ENCODE measurements at places on chromosomes 12 and 14.

DNA sequence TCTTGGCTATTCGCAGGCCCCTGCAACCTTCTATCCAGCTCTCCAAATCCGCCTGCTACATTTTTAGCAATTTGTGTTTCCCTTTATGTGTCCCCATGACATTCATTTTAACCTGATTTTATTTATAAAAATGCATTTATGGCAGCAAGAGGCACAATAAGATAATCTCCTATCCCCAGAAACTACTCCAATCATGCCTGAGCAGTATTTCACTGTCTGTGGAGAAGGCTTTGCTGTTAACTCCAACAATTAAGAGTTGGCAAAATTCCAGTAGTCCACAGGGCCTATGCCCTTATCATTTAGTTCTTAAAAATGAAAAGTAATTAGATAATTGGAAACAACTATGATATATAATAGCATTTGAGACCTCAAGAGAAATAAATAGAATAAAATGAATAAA, 462.4 kb downstream of the TRHDE start:
- no peak for DNase-seq

- DNase-seq = no peak
Observed at GRCh38 chr12:20453756-20454310, 85.5 kb downstream of the PDE3A start.

DNA sequence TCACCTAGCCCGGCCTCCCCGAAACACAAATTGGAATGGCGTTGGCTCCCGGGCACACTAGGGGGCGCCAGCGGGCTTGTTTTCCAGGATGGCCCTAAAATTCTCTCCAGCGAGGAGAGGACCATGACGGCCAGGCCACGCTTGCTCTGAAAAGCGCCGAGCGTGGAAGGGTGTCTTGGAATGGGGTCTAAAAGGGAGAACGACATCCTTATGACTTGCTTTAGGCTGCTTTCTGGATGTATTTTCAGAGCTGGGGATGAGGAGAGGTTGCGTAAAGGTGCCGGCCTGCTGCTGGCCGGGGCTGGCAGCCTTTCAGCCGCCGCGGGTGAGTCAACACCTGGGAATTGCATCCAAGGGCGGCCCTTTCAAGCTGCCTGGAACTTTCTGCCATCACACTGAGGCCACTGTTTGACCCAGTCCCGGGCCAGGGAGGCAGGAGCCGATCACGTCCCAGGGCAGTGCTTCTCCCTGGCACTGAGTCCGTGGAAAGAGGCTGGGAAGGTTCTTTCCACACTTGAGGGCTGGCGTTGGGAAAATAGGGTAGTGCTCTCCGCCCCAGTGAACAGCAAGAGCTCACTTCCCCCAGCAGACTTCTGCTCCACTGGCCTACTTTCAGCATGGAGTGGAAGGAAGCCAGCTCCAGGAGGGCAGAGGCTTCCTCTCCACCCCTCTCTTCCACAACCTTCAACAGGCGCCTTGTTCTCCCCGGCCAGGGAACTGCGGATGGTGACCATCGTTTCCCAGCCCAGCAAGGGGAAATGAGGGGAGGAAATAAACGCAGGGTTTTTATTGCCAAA, 216.2 kb downstream of the TTC8 start:
- peak; percentile 81 for DNase-seq

DNA sequence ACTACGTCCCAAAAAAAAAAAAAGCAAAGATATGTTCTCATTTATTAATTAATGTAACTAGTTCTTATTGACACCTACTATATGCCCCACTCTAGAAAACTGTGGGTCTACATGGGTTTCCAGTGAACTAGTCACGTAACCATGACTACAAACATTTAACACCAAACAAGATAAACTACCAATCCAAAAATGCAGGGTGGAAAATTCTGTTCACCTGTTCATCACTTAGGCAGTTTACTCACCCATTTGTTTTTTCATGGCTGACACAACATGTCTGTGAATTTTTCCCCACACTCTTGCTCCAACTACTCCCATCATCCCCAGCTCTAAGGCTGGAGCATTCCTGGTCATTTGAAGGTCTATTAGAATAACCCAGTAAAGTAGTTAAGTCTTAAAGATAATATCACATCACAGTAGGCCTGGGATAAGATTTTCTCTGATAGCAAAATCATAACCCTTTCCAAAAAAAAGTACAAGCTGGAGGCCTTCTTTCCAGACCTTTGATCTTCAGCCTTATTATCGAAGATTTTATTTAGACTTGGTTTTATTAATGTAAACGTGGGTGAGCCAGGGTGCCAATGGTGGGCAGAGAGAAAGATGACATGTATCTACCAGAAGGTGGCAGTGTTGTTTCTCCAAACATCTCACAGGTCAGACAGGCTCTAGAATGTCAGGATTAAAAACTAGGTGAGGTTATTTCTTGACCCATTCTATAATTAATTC, 61.6 kb upstream of the DAAM1 start:
- DNase-seq = no peak

- no peak for DNase-seq
Observed at GRCh38 chr12:83114966-83115365, 428.3 kb downstream of the TMTC2 start.

GRCh38 chr12:64203775-64204174, 18.3 kb downstream of the KICS2 start:
- DNase-seq = no peak

- DNase-seq = no peak
Observed at GRCh38 chr14:55758796-55759195, 178.8 kb downstream of the KTN1 start.

DNA sequence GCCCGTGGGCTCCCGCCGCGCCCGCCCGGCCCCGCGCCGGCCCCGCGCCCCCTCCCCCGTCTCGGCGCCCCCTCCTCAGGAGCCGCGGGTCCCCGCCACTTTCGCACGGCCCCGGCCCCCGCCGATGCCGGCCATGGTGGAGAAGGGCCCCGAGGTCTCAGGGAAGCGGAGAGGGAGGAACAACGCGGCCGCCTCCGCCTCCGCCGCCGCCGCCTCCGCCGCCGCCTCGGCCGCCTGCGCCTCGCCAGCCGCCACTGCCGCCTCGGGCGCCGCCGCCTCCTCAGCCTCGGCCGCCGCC, 263 bp downstream of the RCOR1 start:
- no peak for DNase-seq

- no peak for DNase-seq
Observed at GRCh38 chr12:58873496-58873895, 46.8 kb downstream of the LRIG3 start.

DNA sequence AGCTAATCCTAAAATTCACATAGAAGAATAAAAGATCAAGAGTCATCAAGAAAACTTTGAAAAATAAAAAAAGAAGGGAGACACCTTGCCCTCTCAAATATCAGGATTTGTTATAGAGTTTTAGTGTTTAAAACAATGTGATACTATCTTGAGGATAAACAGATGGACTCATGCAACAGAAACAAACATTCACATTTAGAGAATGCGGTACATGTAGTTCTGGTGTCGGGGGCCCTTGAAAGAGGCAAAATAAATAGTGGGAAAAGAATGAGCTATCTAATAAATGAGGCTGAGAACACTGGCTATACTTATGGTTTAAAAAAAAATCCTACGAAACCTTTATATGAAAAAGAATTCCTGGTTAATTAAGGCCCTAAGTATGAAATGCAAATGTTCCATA, 127.7 kb downstream of the LLPH start:
- DNase-seq = no peak

- no peak for DNase-seq
Observed at GRCh38 chr12:7907009-7907408, 29.0 kb downstream of the SLC2A3 start.

- DNase-seq = no peak
Observed at GRCh38 chr12:30979371-30980259, 53.1 kb downstream of the TSPAN11 start.

GRCh38 chr12:52010152-52010622, 3.4 kb downstream of the TAMALIN start:
- no peak for DNase-seq

GRCh38 chr12:6899837-6900519, 4.6 kb upstream of the LRRC23 start:
- DNase-seq = no peak

DNA sequence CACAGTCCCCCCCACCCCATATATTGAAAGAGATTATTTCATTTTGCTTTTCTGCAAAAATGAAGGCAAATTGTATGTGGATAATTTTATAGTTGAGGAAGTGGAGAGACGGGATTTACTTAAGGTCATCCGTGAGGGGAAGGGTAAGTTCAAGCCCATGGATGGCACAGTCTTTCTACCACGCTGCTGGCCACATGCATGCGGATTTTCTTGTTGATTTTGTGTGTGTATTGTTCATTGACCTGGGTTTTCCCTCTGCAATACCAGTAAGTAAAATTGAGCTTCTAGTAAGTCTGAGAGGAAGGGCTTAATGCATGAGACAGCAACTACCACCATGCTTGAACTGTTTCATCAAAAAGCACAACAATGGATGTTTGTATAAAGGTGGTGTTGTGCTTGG, 35.1 kb downstream of the ACACB start:
- DNase-seq = no peak

DNA sequence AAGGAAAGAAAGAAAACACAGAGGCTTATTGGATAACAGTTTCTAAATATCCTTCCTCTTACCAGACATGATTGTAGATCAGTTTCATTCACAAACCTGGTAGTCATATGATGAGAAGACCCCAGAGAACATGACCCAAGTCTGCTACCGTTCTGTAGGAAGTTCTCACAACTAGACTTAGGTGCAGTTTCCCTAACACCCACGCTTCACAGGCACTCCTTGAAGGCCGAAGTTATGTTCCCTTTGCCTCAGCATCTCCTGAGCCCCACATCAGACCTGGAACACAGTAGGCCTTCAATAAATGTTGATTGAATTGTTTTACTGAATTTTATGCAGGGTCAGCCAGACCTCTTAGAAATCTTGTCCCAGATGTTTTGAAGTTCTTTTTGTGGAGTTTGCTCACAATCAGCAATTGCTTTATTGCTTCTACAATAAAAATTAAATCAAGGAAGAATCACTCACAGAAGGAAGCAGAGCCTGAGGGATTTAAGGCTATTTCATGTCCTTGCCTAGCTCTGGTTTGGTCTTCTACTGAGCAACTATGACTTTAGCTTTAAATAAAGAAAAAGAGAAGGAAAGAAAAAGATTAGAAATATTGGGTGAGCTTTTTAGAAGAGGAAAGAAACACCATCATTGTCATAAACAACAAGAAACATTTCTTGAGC, 138.6 kb upstream of the MDM1 start:
- DNase-seq = no peak
